ENCODE measurements at places on chromosomes 12 and 14.

DNA sequence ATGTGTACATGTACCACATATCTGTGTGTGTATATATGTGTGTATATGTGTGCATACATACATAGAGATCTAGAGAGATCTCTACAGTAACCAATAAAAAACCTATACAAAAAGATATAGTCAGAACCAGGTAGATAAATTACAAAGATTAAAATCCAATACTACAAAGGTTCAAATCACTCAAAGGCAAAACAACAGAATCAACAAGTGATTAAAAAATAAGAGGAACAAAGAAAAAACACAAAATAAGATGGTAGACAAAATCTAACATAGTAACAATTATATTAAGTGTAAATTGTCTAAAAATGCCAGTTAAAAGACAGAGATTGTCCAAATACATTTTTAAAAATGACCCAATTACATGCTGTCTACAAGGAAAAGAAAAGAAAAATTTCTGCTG, 83.6 kb downstream of the R3HDM2 start:
- DNase-seq = no peak

- DNase-seq = peak; percentile 75
Observed at GRCh38 chr14:62126879-62127478, 364.8 kb downstream of the SNAPC1 start.

DNA sequence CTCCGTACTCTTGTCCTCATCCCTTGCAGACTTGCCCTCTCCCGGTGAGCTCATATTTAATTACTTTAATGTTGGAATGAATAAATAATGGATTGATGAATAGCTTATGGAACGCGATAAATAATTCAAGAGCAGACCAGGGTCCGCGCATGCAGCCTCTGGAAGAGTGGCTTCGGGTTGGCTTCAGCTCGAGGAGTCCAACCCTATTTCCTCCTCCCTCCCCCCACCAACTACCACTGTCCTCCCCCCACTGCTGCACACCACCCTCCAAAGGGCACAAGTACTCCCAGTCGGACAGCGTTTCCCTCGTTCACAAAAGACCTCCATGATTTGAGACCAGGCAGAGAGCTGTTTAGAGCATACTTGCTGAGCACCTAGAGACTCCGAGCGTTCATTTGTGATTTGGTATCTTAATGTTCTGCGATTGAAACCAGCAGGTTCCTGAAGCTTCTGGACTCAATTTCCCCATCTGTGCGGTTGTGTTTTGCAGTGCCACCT, 647 bp upstream of the SIX1 start:
- DNase-seq = peak; percentile 48

DNA sequence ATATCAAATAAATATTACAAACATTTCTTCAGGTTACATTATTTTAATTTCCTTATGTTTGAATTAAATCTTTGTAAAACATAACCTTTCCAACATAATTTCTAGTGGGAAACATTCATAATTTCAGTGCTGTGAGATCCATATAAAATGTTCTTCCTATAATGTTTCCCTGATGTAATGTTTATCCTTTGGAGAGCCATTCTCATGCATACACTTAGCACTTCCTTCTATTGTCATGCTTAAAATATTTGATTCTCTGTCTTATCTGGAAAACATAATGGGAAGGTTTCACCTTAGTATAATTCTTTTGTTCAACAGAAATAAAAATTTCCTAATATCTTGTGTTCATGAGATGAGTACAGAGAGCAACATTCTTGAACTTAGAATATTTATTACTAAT, 472.5 kb downstream of the ADAMTS20 start:
- DNase-seq = no peak

- no peak for DNase-seq
Observed at GRCh38 chr14:57382283-57382682, 8.1 kb upstream of the NAA30 start.

GRCh38 chr14:33493266-33493665, 457.6 kb downstream of the EGLN3 start:
- DNase-seq = no peak

DNA sequence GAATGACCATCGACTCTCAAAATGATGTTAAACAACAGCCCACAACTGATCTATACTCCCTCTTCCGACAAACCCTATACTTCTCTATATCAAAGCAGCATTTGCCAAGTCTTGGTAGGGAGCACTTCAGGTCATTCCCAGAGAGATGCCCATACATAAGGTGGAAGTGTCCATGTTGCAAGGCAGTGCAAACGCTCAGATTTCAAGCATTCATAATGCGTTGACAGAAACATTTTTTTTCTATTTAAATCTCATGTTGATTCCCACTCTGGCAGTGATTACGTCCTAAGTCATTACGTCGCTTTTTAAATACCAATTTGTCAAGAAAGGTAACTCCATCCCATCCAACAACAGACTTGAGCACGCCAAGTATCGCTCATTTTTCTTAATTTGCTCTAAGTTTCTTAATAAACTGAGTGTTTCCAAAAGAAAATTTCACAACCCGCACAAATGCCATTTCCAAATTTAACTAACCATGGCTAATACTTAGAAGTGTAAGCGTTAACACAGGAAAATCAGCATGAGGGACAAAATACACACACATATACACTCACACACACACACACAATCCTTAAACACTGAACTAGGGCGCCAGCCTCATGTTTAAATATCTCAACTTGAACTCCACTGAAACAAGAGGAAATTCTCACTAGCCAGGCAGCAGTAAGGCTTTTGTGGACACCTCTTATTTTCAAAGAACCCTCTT, 1.1 kb downstream of the GXYLT1 start:
- DNase-seq = no peak

All from NCI-H345 (cell line).